ENCODE measurements at places on chromosomes 16 and 17.

- no peak for DNase-seq
Observed at GRCh38 chr16:52787709-52788108, 240.8 kb upstream of the TOX3 start.

DNA sequence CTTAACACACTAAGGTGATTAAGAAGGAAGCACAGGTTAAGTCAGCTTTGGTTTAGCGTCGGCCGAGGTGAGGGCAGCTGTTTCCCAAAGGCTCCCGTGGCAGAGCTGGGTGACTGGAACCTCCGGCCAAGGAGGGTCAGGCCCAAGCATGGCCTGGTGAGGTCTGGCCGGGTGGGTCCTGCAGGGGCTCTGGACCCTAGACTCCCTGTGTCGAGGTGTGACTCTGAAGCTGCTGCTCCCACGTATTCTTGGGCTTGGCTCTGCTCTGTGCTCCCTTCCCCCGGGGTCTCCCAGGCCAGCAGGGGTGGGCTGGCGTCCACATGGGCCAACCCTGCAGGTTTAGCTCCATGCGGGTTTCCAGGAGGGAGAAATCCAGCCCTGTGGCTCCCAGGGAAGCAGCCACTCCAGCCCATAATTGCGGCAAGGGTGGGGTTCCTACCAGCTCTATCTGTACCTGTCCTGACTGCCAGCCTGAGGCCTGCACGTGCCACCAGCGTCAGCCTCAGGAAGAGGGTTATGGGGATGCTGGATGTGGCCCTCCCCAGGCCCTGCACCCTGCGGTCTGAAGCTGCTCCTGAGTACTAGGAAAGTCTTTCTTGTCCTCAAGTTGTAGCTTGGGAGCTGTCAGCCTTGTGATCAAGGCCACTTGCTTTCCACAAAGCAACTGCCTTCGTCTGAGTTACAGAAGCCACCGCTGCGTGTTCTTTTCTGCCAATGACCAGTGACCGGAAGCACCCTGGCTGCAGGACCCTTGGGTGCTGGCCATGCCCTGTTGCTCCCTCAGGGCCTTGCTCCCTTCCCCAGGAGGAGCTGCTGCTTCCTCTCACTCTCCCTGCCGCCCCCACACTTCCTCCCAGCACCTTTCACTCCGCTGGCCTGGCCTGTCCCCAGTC is 4.8 kb downstream of the CDK5R1 start:
- no peak for DNase-seq

DNA sequence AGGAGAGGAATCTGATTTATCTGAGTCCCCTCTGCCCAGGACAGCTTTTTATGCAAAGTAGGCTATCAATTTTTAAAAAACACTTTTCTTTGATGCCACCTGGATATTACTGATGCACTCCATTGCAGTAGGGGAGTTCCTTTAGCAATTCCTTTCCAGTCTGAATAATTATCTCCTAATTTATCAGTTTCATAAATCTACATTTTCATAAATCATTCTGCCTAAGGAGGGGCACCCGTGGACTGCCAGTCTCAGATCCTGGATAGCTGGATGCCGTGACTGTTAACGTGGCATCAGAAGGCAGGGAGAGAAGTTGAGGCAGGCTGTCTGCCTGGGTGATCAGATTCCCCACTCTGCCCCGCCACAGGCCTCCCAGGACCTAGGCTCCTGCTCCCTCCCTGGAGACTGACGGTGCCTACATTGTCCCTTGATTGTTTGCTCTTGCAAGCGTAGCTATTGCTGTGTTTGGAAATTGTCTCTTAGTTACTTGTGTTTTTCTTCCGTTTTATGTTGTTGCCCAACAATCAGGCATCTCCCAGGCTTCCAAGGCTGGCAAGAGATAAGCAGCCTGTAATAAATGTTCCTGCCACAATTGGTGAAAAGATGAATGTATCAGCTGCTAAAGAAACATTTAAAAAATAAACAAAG is 75.2 kb downstream of the KATNIP start:
- DNase-seq: no peak

- DNase-seq: peak; percentile 1
Observed at GRCh38 chr17:48392857-48393256, 37.2 kb downstream of the SKAP1 start.

- peak; percentile 77 for DNase-seq
Observed at GRCh38 chr17:8162233-8162996, at the start of gene VAMP2. Gene VAMP2, minus strand, starts transcription at chr17:8162948. Its CDS starts 69 bp downstream, at chr17:8162879.

DNA sequence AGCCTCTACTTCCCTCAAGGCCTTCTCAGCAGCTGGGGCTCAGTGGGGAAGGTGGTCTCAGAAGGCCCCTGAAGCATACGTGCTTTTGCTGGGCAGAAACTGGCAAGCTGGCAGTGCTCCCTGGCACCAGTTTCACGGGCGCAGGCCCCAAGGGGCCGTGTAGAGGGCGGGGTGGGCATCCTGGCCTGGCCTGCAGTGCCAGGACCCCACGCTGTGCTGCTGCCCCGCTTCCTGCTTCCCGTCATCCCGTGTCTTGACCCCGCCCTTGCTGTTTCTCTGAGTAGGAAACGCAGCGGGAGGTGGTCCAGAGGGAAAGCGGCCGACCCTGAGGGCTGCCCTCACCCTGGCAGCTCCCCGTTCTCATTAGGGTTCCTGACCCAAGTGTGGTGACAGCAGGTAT is 6.8 kb downstream of the CDK5R1 start:
- no peak for DNase-seq

GRCh38 chr17:59565959-59566324 is 532 bp downstream of the DHX40 start:
- DNase-seq: peak; percentile 77

GRCh38 chr16:76963614-76964315 is 227.2 kb upstream of the MON1B start:
- no peak for DNase-seq

GRCh38 chr17:16492613-16493530 is 879 bp upstream of the LRRC75A start:
- DNase-seq: no peak

GRCh38 chr16:85910854-85911247 is 11.9 kb downstream of the IRF8 start:
- DNase-seq: no peak

GRCh38 chr16:86634292-86634691 is 55.9 kb downstream of the FOXL1 start:
- peak; percentile 59 for DNase-seq

DNA sequence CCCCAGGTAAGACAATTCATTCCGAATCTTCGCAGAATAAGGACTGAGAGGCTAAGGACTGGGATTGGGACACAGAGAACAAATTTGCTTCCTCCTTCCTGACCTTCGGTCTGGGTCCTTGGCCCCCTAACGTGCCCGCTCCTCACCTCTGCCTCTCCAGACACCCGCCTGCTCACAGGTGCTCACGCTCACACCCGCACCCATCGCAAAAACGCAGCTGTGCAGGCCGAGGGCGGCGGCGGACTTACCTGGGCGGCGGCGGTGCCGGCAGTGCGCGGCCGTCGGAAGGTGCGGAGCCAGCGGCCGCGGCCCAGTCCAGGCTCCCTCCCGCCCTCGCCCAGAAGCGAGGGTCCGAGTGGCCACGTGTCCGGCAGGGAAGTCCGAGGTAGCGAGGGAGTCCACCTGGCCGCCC is 7.1 kb upstream of the HOXB9 start:
- no peak for DNase-seq

DNA sequence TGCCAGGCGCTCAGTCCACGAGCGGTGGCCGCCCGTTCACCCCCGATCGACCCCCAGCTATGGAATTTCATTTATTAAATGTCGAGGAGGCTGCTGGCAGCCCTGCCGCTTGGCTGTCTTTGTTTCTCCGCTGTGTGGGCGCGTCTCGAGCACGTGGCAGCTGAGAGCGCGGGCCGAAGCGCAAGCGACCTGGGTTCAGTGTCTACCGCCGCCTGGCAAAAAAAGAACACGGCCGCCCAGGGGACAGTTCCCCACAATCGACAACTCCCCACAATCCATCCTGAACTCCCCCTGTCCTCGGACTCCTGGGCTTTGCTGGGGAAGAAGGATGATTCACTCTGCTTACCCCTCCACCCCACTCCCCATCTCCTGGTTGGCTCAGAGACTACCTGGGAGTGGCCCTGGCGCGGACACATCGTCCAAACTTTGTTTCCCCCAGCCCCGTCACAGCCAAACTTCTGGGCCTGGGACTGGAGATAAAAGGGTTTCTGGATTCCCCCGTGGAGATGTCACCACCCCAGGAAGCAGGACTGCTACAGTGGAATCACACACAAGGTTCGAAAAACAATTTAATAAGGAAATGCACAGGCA is 1.7 kb upstream of the ANKRD13B start:
- peak; percentile 67 for DNase-seq

DNA sequence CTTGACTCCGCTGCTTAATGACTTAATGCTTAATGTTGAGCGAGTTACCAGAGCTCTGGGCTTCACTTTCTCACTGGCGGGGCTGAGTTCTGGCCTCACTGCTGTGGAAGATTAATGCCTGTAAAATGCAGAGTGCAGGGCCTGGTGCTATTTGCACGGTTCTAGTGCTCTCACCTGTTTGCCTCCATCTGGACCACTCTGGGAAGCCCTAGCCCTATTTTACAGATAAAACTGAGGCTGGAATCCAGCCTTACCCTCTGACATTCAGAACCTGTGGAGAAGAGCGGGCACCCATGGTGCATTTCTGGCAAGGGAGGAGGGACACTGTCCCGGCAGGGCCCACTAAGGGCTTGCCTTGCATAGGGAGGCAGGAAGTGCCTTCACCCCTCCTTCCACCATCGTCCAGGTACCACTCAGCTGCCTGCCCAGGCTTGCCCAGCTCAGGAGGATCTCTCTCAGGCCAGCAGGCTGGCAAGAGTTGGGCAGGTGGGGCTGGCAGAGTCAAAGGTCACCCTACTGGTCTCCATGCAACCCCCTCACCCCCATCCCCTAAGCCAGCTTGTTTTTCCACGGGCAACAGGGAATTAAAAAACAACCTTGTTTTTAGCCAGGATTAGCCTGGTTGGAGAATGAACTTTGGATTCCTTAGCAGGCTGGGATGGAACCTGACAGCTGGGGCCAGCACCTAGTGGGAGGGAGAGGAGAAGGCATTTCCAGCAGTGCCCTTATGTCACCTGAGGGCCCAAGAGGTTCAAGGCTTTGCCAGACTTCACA is 4.1 kb upstream of the UBALD1 start:
- no peak for DNase-seq

- DNase-seq: no peak
Observed at GRCh38 chr17:82457929-82458178, 687 bp upstream of the NARF start.

- DNase-seq: no peak
Observed at GRCh38 chr17:75074532-75074931, 13.2 kb upstream of the SLC16A5 start.

GRCh38 chr16:2045965-2046892 is 1.4 kb downstream of the NTHL1 start:
- DNase-seq: no peak

DNA sequence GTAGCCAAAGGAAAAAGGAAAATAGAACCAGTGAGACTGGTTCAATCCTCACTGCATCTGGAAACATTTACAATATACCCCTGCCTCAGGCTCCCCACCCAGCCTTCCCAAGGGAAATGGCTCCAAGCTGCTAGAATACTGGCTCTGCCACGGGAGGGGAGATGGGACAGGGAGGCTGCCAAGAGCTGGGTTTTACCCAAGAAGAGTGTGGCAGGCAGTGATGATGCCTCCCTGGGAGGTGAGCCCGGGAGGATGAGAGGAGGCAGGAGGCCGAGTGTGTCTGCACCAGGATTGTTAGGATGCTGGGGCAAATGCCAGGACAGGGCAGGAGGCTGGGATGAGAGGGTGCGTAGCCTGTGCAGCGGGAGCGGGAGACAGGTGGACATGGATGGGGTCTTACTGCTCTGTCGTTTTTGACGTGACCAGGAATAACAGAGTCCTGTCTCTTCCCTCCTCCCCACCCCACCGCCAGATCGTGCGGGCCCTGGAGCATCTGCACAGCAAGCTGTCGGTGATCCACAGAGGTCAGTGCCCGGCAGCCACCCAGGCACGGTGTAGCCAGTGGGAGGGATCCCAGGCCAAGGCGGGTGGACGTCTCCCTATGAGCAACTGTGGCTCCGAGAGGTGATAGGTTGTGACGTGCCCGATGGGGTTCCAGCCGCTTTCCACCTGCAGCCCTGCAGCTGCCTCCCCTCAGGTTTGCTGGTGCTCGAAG is 18.4 kb downstream of the MAP2K3 start:
- DNase-seq: no peak

DNA sequence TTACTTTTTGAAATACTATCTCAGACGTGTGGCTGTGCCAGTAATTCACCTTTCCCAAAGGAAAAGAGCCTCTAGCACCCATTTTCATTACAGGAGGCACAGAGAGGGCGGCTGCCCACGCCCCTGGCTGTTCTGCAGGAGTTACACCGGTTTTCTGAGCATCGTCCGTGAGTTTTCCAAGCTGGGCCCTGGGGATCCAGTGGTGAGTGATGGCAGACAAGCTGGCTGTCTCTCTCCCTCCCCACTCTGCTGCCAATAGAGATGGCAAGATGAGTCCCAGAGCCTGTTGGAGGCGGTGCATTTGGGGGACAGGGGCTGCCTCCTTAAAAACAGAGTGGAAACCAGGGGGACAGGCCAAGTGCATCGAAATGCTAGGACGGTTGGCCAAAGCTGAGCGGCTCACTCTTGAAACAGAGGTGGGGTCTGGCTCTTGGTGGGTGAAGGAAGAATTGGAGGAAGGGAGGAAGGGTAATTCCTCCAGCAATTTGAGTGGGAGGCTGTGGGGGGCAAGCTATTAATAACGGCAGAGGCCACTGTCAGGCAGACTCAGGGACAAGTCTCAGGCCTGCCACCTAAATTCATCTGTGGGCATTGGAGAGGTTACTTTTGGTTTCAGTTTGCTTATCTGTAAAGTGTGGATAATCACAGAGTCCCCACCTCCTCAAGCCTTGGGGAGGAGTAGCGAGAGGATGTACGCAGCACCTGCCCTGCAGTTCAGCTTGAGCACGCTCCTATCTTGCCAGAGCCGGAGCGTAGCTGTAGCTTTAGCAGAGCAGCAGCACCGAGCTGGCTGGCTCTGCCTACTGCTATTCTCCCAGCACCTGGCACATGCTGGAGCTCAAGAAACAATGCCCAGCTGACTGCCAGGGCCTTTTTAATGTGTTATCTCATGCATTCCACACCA is 7.5 kb upstream of the NOS2 start:
- no peak for DNase-seq

DNA sequence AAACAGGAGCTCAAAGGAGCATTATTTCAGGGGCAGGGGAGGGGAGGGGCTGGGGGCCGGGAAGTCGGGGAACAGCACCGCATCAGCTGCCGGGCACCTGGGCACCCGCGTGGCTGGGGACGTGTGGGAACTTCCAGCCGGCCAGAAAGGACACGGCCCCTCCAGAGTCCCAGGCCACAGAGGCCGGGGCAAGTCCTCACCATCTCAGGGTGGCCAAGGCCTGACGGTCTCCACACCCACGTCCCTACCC is 1.1 kb downstream of the PGAP6 start:
- DNase-seq: no peak

DNA sequence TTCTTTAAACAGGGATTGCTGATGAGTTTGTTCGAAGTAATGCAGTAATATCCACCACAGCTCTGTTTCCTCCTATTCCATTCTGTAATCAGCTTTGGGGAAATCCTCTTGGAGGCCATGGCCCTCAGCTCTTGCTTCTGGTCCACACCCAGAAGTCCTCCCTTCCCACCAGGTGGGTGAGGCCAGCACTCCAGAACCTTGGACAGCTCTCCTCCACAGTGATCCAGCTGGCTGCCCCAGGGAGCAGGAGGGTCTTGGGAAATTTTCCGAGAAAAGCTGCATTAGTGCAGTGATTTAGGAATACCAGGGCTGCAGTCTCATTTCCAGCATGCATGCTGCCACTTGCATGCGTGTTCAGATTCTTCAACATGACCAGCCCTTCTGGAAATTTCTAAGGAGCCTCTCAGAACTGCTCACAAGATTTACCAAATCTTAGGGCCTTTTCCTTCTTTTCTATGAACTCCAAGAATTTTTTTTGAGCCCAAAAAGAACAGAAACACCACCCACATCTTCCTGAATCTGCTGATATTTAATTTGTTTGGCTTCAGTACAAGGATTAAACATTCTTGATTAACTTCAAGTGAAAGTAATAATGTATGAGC is 4.2 kb downstream of the SMPD3 start:
- DNase-seq: peak; percentile 50
